ENCODE measurements at places on chromosomes 16 and 17.

GRCh38 chr17:50060951-50061712 lies 5.2 kb downstream of the ITGA3 start:
- DNase-seq = no peak

- no peak for DNase-seq
These were observed 18.8 kb downstream of the ADORA2B start for GRCh38 chr17:15963670-15964110.

DNA sequence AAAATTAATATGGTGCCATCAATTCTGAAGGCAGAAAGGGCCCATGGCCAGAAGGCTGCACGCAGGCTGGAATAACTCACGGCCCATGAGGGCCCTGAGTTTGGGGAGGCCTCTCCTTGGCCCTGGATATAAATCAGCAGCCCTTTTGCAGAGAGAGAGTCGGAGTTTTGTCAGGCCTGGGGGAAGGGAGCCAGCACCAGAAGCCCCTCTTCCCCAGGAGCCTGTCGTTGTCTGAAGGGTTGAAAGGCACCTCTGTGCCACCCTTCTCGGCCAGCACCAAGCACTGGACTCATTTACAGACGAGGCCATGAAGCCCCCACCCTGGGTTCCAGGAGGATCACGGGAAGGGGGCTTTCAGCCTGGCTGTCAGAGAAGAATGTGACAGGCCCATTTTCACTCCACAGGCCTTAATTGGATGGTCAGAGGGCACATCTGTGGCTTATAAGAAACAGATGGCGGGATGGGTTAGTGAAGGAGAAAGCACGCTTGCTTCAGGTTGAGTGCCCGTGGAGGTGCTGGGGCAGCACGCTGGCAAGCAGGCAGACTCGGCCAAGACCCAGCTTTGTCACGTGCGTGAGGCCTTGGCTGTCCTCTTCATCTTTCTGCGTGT lies 140.6 kb downstream of the CLEC16A start:
- no peak for DNase-seq

DNA sequence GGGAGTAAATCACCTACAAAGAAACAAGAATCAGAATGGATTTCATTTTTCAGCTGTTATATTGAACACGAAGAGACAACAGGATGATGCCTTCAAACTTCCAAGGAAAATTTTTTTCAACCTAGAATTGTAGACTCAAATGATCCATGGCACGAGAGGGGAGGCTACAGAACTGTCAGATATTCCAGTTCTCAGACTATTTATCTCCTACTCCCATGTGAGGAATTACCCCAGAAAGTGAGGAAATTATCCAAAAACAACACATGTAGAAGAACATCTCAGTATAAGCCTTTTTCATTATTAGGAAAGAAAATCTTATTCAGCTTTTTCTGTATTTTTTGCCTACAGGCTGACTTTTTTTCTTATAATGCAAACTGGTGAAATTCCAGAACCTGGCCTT lies 5.5 kb upstream of the ASGR2 start:
- no peak for DNase-seq

- DNase-seq = no peak
These were observed 115.6 kb downstream of the SDK2 start for GRCh38 chr17:73528679-73529078.

GRCh38 chr17:21389394-21389793 lies 13.2 kb downstream of the KCNJ12 start:
- DNase-seq = no peak

DNA sequence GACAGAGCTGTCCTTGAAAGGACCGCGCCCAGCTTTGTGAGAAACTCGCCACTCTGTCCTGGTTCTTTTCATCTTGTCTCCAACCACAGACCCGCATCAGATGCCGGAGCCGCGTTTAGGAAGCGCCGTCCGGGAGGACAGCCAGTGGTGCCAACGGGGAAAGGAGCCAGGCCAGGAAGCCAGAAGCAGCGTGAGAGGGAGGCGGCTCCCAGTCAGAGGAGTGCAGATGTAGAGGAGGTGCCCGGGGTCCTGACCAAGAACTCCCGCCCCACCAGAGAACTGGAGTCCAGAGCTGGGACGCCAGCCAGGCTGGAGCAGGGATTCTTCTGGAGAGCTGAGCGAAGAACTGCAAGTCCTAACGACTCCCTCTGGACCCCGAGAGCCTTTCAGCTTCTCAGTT lies 49.3 kb upstream of the TNRC6C start:
- no peak for DNase-seq

GRCh38 chr17:34850023-34850422 lies 111.2 kb downstream of the CCT6B start:
- DNase-seq = no peak
